ENCODE measurements at places on chromosomes 2 and 18.

- no peak for DNase-seq
Measured at GRCh38 chr18:58364876-58365528, 263.9 kb downstream of the ALPK2 start.

DNA sequence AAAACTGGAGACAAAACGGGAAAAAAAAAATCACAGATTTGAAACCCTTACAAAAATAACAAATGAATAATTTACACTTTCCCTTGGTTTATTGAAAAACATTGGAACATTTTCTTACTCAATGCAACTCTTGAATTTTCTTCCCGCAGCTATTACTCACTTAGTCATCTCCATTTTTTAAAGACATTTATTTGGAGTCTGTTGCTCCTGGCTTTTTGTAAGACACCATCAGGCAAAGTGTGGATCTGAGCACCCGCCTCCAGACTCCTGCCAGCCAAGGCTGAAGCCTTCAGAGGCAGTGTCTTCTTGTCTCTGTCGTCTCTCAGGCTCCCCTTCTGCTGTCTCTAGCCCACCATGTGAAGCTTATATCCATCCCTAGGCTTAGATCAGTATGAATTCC lies 46.2 kb downstream of the TRIB2 start:
- DNase-seq, result no peak

DNA sequence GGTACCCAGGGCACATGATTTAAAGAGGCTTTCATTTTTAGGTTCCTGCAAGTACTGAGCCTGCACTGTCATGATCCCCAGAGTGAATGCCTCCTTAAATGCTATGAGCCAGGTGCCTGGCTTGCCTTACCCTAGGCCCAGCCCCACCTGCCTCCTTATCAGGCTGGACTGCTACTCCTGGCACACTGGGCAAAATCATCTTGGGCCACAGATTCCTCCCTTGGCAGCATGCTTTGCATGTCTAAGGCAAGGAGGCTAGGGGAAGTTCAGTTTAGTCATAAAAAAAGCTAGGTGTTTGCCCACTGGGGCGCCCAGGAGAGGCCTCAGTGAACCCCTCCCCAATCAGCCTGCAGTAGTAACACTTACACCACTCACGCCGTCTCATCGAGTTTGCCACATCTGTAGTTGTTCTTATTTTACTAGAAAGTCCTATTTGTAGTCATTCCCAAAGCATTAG lies 45.1 kb downstream of the LBH start:
- no peak for DNase-seq

DNA sequence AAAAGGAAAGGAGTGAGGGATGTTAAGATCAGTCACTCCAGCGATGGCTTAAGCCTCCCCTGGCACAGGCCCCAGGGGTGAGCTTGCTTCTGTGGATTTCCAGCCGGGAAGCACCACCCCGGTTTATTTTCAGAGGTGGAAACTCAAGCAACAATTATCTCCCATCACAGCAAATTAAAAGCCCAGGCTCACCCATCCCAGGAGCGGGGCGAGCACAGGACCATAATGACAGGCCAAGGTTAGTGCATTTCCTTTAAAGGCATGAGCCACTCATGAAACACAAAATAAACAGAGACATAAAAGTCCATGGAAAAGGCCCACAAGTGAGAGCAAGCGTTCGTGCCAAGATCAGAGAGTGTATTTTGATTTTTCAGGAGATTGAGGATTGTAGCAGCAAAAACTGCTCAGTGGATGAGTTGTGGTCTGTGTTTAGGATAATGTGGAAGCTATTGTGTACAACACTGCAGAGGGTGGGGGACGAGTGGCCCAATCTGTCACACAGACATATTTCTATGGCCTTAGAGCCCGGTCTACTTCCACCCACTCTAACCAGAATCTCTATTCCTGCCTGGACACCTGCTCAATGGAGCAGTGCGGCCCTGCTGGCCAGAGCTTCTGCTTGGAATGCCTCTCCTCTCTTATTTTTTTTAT lies 111.4 kb upstream of the CDC42EP3 start:
- DNase-seq, result no peak

DNA sequence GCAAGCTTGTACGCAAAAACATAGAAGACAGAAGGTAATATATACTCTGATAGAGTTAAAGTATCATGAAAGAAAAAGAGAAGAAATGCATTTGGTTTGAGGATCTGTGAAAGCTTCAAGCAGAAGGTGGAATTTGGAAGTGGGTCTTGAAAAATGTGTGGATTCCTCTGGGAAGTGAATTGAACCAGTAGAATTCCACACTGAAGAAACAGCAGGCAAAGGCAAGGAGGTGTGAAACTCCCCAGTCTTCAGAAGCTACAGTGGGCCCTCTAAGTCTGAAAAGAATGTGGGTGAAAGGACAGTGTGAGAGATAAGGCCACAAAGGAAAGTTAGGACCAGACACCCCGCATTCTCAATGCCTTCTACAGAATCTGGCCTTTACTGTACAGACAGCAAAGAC lies 25.6 kb downstream of the COBLL1 start:
- DNase-seq, result no peak

- no peak for DNase-seq
Measured at GRCh38 chr2:196851088-196851487, 41.9 kb upstream of the C2orf66 start.

- no peak for DNase-seq
Measured at GRCh38 chr2:126880817-126881216, 17.9 kb upstream of the TEX51 start.

DNA sequence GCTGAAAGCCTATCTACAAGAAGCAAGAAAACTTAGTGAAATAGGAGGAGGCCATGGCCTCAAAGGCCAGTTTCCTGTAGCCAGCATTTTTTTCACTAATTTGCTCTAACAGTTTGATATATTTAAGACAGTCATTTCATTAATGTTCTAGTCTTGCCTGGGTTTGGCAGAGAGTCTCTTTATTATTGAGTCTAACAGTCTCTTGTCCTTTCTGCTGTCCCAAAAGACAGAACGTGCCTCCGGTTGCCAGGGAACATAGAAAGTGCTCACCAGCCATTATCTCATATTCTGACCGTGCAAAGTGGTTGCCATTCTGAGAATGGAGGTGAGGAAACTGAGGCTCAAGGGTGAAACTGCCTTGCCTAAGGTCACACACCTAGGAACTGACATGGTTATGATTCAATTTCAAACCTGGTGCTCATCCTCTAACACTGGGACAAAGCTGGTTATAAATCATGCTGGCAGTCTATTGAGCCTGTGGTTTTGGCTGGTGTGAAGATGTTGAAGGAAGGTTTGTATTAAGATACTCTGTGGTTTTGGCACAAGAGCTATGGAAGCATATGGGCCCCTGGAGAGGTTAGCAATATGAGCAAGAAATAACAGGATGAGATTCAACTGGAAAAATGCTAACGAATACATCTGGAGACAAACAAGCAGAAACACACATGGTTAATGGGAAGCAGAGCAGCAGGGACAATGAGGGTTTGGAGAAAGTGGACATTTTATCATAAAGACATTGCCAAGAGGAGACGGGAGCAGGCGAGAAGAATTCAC lies 903.3 kb upstream of the KLHL29 start:
- no peak for DNase-seq

- DNase-seq, result no peak
Measured at GRCh38 chr2:221981912-221982470, 316.8 kb downstream of the PAX3 start.

DNA sequence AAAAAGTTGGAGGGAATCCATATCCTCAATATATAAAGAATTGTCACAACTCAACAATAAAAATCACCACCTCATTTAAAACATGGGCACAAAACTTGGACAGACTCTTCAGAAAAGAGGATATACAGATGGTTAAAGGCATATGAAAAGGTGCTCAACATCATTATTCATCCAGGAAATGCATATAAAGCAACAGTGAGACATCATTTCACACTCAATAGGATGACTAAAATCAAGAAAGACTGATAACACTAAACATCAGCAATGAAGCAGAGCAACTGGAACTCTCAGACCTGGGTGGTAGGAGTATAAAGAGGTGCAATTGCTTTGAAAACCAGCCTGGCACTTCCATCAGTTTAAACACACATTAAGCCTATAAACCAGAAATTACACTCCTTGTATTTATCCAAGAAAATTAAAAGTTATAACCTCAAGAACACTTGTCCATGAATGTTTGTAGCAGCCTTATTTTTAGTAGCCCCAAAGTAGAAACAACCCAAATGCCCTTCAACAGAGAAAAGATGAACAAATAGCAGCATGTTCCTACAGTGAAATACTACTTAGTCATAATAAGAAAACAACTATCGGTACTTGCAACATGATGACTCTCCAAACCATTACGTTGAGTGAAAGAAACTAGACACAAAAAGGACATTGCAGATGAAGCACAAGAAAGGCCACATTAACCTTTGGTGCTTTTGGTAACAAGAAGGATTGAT lies 79.1 kb upstream of the TANC1 start:
- DNase-seq, result no peak

GRCh38 chr18:54790109-54790508 lies 38.2 kb upstream of the RAB27B start:
- no peak for DNase-seq

- no peak for DNase-seq
Measured at GRCh38 chr2:150357770-150358467, 129.5 kb downstream of the RND3 start.

GRCh38 chr2:148106331-148106730 lies 85.4 kb downstream of the MBD5 start:
- DNase-seq, result no peak

DNA sequence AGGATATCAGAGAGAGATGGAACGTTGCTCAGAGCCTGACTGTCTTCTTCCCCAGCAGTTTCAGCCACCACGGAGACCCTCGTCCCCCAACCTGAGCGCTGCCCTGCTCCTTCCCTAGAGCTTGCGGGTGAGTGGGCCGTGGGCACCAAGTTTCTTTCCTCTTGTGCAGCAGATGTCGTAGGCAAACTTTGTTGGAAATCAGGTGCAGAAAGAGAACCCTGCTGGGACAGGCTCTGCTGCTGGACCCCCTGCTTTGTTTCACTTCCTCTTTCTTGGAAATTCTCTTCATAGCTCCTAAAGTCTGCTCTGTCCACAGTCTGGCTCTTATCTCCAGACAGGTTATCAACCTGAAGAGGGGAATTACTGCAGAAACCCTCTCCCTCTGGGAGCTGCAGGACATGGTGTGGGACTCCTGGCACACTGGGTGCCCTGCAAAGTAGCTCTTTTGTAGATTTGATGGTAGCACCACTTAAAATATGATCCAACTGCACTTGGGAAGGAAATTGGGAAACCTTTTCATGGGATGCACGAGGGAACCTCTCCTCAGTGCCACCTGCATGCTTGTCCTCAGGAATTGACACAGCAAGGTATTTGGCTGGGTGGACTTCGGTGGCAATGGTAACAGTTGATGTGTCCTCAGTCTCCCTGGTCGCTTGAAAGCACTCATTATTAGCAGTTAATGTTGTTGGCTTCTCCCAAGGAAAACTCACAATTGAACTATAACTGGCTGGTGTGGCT lies 92.2 kb downstream of the ALPK2 start:
- no peak for DNase-seq

- DNase-seq, result no peak
Measured at GRCh38 chr18:26977781-26978180, 112.3 kb upstream of the AQP4 start.

DNA sequence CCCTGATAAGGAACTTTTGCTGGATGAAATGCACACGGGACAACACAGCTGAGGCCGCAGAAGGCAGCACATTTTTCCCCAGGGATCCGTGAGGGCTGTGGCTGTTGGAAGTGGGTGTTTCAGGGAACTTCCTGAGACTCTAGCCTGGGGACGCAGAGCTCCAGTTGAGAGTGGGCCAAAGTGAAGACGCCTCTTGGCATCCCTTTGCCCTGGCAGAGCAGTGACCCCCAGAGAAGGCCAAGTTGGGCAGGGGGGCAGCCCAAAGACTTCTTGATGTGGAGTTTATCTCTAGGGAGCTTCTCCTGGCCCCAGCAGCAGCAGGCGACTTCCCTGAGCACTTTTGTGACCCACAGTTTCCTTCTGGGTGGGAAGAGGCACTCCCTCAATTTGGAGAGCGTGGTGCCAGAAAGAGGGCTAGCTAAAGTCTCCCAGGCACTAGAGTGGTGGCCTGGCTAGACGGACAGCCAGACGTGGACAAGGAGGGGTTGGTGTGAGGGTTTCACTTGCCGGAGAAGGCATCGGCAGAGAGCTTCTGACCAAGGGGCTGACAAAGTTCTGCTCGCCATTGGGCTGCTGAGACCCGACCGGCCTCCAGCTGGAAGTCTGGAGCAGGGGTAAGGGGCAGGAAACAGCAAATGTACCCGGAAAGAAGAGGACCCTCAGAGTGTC lies 108.8 kb downstream of the ACKR3 start:
- DNase-seq, result no peak

DNA sequence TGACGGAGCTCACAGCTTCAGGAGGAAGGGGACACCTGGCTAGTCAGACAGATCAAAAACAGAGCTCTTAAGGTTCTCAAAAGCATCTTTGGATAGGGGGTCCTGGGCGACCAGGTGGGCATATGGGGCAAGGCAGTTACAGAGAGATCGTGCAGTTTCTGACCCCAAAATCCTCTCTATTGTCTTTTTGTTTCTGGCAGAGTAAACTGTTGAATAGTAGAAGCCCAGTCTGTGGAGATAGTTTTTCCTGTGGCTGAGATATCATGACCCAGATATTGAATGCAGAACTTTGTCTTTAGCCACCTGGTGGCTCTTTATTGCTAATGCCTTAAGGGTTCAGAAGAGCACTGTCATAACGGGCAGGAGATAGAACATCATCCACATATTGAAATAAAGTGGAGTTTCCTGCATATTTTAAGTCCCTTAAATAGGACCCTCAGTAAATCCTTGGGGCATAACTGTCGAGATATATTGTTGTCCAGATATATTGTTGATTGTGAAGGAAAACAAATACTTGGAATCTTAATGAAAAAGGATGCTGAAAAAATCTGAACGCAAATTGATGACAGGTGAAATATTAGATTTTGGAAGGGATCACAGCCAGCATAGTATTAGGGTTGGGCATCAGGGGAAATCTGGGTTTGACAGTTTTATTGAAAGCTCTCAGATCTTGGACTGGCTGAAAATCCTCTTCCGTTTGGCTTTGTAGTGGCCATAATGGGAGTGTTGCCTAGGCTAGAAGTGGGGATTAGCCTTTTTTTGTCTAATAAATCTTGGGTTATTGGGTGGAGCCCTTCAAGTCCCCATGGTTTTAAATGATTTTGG lies 14.1 kb upstream of the ZDBF2 start:
- no peak for DNase-seq

DNA sequence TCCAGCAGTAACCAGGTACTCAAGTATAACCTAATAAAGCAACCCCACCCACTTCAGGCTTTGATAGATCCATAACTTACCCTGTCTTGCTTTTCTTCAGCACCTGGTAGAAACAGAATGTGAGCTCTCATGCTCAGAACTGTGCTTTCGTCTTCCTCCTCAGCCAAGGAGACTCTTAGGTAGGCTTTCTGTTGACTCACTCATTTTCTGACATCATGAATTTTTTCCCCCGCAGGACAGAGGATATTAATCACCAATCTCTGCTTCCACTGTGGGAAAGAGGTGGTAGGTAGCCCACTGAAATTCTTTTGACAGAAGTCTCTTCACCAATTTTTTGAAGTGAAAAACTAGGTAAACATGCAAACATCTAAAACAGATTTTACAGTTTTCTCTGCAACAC lies 241.2 kb upstream of the KCNJ3 start:
- no peak for DNase-seq

- no peak for DNase-seq
Measured at GRCh38 chr2:38187541-38188011, 111.6 kb upstream of the CYP1B1 start.

GRCh38 chr2:31000970-31001369 lies 137.3 kb downstream of the GALNT14 start:
- DNase-seq, result no peak

GRCh38 chr18:54558609-54559585 lies 32.1 kb upstream of the DYNAP start:
- no peak for DNase-seq
